AG04449 (cell line): ENCODE measurements at places on chromosomes 7 and 10.

DNA sequence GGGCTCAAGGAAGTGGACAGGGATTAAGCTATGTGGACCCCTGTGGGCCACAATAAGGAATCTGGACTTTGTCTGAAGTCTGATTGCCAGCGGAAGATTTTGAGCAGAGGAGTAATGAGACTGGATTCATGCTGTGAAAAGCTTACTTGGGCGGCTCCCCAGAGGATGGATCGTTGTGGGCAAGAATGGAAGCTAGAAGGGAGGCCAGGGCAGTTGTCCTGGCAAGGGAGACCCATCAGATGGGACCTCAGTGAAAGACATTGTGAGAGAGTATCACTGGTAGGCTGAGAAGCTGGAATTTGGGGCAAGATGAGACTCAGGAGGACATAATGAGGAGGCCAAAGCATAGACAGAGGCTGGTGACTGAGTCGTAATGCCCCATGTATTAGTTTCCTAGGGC, 15.6 kb downstream of the ABCC2 start:
- no peak for DNase-seq

- no peak for DNase-seq
Observed at GRCh38 chr10:78626471-78626870, 442.3 kb upstream of the ZMIZ1 start.

DNA sequence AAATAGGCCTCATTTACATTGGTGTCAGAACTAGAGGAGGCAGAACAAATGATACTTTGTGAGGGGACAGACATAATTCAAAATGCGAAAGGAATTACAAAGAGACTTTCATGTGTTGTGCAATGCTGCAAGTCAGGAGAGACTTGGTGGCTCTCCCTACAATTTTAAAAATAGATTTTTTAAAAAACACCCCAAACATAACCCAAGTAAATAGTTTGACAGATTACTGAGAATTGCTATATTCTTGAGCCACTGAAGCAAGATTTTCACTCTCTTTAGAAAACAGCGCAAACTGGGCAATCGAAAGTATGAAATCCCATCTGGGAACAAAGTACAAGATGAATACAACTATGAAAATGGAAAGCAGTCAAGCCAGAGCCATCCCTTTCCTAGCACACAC, 126.3 kb upstream of the NPY start:
- no peak for DNase-seq

- no peak for DNase-seq
Observed at GRCh38 chr7:155269766-155270585, 27.7 kb upstream of the INSIG1 start.

GRCh38 chr10:62015994-62016393, 114.5 kb downstream of the ARID5B start:
- no peak for DNase-seq

- DNase-seq = no peak
Observed at GRCh38 chr7:85356916-85357315, 170.1 kb upstream of the SEMA3D start.

DNA sequence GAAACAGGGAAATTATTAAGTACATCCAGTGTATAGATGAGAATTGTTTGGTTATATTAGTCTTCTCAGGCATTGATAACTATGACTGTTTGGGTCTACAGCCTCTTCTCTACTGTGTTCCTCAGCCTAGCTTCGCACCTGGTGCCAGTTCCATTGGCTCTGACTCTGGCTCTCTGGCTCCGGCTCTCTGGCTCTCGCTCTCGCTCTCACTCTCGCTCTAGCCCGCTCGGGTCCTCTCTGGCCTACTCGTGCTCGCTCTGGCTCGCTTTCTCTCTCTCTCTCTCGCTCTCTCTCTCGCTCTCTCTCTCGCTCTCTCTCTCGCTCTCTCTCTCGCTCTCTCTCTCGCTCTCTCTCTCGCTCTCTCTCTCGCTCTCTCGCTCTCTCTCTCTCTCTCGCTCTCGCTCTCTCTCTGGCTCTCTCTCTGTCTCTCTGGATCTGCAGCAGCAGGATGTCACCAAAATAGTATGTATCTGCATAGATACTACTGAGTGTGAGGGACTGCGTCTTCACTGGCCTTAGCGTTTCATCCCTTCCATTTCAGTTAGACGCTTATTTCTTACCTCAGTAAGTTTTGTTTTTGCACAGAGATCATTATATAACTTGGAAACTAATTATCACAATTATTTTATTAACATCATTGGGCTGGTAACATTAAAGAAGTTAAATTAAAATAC, 6.5 kb upstream of the SSBP1 start:
- DNase-seq = no peak

- DNase-seq = no peak
Observed at GRCh38 chr10:58275261-58275660, 6.3 kb downstream of the CISD1 start.

GRCh38 chr10:94282369-94282768, 80.4 kb downstream of the NOC3L start:
- no peak for DNase-seq

GRCh38 chr7:135095450-135095849, 52.4 kb upstream of the TMEM140 start:
- no peak for DNase-seq

- no peak for DNase-seq
Observed at GRCh38 chr7:47953822-47954221, 5.6 kb upstream of the PKD1L1 start.

DNA sequence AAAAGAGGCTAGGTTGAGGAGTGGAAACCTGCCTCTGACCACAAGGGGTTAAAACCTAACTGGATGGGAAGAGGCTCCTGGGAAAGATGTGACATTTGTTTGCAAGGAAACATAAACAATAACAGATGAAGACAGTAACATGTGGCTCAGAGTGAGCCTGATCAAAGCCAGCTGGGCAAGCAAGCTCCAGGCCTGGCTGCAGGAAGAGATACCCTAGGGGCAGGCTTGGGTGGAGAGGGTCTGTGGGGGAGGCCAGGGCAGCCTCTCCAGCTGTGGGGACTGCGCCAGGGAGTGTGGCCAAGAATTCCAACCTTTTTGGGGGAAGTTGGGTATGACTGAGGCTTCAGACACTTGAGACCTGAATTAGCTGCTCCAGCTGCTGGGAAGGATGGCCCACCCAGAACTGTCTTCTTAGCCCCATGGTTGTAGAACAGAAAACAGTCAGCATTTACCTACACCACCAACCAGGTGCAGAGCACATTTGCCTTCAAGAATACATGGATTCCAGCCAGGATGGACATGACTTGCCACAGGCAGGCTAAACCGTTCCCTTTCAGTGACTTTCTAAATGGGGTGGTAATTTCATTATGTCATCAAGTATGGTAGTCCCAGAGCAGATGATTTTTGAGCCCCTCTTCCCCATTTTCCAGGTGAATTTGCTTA, 10.4 kb upstream of the FAM170B start:
- DNase-seq = no peak

- DNase-seq = no peak
Observed at GRCh38 chr10:6924166-6924565, 344.1 kb upstream of the PRKCQ start.
